Right lobe of liver (tissue), 6 donors: ENCODE measurements at places on chromosomes 12 and 14. TPM values are rescaled to one million over a fixed set of nuclear protein-coding genes. Genes with fewer than 3 reads are reported as not detected.

DNA sequence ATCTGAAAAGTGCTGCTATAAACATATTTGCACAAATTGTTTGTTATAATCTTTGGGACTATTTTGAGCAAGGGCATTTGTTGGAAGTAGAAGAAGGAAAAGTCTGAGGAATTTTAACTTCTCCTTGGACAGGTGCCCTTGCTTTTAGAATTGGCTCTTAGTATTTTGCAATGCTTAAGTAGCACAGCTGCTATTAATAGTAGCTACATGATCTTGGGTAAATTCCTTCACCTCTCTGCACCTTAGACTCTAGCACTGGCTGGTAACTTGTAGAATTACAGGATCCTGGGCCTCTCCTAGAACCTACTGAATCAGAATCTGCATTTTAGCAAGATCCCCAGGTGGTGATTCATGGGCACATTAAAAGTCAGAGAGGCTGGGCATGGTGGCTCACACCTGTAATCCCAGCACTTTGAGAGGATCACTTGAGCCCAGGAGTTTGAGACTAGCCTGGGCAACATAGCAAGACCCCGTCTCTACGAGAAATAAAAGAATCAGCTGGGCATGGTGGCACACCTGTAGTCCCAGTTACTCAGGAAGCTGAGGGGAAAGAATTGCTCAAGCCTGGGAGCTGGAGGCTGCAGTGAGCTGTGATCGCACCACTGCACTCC lies 10.8 kb upstream of the TMEM120B start:
- no peak overlapping the region for H3K27ac ChIP-seq
- no peaks in the 10 kb centered on the region for H3K27me3 ChIP-seq
- no peak for DNase-seq
- no peak overlapping the region for H3K4me3 ChIP-seq

DNA sequence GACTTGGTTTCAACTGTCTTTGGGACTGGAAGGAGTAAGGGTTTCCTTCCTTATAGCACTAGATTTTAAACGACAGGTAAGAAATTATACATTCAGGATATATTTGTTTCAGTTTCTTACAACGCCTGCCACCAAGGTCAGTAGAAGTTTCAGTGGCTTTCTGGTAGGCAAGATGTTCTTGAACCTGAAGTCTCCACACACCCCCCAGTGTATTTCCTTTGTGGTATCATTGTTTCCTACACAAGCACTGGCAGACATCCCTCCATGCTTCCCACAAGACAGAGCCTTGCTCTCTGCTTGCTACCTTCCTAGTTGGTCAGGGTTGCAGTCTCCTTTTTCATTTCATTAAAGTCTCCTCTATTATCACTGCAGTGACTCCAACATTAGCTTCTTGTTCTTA lies 283.1 kb downstream of the FLRT2 start:
- no peak for DNase-seq
- no peaks in the 10 kb centered on the region for H3K36me3 ChIP-seq
- H3K27ac ChIP-seq = no peak overlapping the region
- H3K27me3 ChIP-seq = no peaks in the 10 kb centered on the region

DNA sequence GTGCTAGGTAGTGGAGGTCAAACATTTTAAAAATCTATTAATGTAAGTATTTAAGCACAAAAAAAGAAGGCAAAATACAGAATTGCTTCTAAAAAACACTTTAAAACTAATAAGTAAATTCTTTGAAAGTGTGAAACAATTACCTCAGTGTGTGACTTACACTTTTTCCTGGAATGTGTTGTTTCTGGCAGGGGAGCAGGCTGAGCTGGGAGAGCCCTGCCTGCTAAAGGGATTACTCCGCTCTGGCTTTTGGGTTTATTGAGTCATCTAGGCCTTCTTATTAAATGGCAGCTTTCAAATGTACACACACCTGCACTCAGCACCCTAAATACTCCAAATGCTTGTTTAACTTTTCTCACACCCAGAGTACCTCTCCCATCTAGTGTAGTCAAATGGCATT lies 279.8 kb downstream of the AKAP6 start:
- H3K27me3 ChIP-seq = no peaks in the 10 kb centered on the region
- H3K27ac ChIP-seq = no peak overlapping the region
- H3K4me1 ChIP-seq = no peaks in the 10 kb centered on the region
- H3K36me3 ChIP-seq = no peaks in the 10 kb centered on the region

IAPP gene
- not detected for total RNA-seq
